NCI-H526 (cell line): ENCODE measurements at places on chromosomes 6 and 20.

DNA sequence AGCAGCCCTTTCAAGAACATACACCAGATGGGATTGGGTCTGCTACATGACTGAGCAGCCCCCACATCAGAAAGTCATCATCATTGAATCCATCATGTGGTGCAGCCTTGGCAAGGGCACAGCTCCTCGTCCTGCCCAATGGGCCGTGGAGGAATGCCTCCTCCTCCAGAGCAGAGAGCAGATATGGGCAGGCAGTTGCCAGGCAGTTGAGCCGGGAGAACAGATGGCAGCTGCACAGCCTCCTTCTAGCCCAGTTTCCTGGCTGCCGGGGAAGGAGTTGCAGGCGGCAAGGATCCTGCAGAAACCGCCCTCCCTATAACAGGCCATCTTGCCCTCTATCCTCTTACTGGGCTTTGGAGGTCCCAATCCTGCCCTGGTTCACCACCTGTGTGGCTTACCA is 11.9 kb upstream of the ZFAND3 start:
- peak; percentile 78 for DNase-seq

DNA sequence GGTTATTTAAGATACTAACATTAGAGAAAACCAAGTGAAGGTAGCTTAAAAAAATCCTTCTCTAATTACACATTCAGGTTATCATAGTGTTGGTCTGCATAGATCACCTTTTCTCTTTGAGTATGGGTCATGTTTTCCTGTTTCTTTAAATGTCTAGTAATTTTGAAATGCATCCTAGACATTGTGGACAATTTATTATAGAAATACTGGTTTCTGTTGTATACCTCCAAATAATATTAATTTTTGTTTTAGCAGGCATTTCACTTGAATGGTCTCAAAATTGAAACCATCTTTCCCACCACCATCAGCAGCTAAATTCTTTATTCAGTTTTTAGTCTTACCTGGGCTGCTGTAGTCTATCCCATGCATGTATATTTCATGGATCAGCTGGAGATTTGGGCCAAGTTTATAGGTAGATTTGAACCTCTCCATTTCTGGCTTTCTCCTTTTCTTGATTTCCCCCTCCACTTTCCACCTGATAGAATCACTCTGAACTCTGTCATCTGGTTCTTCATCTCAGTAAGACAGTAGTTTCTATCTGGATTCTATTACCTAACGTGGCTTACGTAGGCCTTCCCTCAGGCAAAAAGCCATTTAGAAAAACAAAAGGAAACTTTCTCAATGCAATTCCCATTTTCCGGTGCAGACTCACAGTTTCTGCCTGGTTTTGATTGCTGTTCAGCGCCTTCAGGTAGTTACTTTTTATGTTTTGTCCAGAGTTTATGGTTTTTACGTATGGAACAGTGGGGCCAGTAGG is 52.3 kb downstream of the ZFAND3 start:
- DNase-seq = no peak

- no peak for DNase-seq
Observed at GRCh38 chr6:160348223-160349019, at the start of gene SLC22A3. Gene SLC22A3 (plus strand): TSS chr6:160348378. CDS start chr6:160348420, 42 bp downstream.

DNA sequence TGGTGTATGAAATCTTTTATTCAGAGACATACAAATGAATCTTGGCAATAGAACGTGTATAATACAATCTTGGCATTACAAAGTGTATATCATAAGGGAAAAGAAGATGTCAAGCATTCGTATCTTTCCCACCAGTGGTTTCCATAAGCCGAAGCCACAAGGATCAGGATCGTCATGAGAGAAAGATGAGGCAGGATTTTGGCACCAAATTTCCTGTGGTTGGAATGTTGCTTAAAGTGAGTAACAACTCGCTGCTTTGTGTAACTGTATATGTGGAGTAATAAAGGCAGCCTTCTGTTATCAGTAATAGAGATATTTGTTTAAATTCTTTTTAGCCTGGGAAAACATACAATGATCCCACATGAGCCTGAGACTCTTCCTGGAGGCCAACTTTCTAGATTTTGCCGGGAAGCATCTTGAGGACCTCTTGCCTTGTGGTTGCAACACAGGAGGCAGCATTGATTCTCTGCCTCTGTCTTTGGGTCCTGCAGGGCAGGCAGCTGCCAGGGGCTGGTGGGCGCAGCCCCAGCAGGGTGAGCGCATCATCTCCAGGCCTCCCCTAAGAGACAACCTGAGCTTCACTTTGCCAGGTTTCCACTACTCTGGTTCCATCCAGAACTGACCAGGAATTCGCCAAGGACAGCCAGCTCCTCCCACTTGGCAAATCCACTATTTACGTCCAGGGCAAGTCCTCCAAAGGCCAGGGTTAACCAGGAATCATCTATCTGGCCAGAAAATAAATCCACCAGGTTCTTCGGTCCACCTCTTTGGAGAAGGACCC is 230.9 kb upstream of the SULF2 start:
- no peak for DNase-seq

DNA sequence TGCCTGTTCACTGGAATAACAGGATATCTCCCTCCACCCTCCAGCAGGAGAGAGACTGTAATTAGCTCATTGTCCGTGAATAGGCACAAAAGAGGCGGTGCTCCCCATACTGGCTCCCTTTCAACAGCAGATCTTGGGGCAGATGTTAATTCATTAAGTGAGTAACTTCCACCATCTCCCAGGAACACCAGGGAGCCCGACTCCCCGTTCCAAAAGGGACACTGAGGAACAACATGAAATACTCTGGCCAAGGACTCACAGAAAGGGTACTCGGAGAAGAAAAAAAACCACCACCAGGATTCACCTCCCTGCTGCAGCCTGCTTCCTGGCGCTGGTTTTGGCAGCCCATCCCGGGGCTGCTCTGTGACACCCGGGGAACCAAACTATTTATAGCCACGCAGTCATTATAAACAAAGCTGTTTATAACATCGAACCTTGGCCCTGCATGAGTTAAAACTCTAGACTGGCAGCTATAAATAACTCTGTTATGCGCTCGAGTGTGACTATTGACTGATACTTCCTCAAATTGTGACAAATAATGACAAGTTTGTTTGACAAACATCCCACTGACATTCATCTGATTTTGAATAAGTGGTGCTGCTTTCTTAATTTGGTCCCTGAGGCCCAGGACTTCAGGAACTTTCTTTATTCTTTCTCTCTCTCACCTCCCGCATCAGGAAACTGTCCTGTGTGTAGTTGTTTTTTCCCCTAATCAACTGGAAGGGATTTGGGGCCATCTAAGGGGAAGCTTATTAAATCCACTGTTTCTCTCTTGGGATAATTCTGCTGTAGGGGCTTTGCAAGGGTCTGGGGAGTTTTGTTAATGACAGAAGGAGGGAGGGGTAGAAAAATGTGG is 521.6 kb downstream of the CD83 start:
- no peak for DNase-seq

- DNase-seq = no peak
Observed at GRCh38 chr6:836276-836853, 143.4 kb upstream of the EXOC2 start.

GRCh38 chr20:51789434-51789833 is 12.9 kb downstream of the SALL4 start:
- DNase-seq = no peak

GRCh38 chr6:104597541-104598050 is 262.1 kb downstream of the HACE1 start:
- DNase-seq = peak; percentile 8

- DNase-seq = no peak
Observed at GRCh38 chr6:14118446-14118845, 874 bp downstream of the CD83 start.

GRCh38 chr20:1448081-1448620 is 18.5 kb downstream of the NSFL1C start:
- DNase-seq = no peak

GRCh38 chr20:35821807-35822242 is 50.0 kb downstream of the PHF20 start:
- DNase-seq = no peak

GRCh38 chr6:90168693-90169131 is 127.9 kb downstream of the BACH2 start:
- no peak for DNase-seq

DNA sequence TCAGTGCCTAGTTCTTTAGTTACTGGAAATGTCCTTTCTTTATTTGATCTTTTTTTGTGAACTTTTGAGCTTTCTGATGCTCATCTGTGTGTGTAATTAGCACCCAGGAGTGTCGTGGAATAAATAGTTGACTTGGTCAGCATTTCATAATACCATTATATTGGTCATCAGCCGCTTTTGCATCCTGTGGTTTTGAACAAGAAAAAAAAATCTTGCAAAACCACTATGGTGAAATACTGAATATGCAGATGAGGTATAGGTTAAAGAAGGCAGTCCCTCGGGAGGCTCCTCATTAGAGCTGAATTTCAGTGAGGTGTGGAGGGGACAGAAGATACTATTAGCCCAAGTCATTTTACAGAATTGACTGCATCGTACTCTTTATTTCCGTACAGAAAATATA is 90.1 kb downstream of the FOXO3 start:
- DNase-seq = peak; percentile 64

DNA sequence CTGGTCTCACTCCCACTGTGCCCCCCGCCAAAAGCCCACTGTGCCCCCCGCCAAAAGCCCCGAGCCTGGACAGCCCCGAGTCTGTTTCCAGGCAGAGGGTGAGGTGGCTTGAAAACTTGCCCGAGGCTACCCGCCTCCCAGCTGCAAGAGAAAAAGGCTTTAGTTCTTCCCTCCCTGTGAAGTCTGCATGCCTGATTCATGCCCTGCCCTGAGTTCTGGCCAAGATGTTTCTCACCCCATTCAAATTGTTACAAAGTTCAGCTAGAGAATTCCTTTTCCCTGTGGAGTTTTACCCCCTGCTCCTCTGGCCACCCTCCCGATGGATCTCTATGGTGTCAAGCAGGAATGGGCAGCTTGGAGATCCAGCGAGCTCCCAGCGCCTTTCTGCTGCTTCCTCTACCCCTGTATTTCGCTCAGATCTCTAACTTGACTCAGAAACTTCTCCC is 298.8 kb upstream of the MAP3K7 start:
- DNase-seq = no peak

GRCh38 chr20:58675146-58675584 is 17.4 kb upstream of the NPEPL1 start:
- no peak for DNase-seq

DNA sequence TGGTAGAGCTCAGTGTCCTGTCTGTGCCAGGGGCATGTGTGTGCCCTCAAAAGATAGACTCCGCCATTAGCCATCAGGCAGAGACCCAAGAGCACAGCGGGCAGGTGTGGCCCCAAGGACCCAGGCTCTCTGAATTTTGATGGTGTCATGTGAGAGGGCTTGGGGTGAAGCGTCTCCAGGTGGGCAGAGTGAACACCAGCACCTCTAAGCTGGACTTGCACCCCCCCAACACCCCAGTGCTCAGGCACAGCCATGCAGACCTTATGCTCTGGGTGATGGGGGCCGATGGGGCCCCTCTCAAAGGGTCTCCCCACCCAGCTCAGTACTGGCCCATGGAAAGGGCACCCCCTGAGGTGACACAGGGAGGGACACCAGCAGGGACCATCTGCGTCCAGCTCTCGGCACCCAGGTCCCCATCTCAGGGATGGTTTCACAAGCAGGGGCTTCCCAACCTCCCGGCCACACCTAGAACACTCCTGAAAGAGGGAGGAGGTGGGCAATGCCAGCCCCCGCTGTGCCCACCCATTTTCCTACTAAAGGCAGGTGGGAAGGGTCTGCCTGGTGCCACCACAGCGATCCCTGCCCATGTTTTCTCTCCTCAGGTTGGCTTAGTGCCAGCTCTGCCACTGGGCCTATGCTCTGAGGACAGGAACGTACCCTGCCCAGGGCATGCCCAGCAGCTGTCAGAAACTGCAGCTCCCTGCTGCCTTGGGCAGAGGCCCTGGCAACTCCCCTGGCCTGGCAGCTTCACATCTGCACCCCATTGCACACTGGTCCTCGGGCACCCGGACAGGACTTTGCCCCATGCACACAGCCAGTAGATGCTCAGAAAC is 3.5 kb downstream of the CST7 start:
- no peak for DNase-seq
